AG20443 (cell line): ENCODE measurements at places on chromosomes 1 and 21.
A peak's percentile ranks its signal among the peaks of the same experiment; 100 is the strongest.

DNA sequence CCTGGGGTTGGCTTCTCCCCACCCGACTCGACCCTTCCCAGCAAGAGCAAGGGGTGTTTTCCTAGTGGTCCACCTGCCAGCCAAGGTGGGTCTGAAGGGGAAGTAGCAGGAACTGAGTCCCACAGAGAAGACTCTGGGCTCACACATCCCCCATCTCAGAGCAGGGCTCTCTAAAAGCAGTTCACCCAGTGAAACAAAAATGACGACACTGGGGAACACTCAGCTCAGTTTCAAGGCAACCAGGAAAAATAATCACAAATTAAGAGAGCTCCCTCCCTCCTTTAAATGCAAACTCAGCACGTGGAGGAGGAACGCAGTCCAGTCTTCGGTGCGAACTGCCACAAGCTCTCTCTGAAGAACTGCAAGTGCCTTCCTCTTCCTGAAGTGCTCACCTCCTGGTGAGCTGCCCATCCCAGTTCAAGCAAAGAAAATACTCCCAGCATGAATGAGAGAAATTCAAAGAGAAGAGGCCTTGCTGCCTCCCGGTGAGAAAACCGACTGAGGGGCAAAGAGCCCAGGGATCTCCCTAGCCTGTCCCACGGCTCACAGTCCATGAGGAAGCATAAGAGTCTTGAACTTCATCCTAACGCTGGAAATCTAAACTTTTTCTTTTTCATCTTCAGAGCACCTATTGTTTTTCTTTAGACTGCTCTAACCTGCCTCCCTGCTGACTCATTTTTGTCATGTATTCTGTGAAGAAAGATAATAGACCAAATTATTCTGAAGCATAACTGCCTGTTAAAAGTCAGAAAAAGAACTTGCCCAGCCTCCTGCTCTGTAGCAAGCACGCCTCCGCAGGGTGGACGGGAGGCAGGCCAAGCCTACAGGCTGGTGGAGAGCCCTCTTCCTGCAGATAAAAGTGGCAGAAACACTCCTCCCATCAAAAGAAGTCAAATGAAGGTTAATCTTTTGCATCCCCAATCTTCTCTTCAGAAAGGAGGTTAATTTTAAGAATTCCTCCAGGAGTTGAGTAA is 281.4 kb downstream of the HHIPL2 start:
- no peak for DNase-seq

DNA sequence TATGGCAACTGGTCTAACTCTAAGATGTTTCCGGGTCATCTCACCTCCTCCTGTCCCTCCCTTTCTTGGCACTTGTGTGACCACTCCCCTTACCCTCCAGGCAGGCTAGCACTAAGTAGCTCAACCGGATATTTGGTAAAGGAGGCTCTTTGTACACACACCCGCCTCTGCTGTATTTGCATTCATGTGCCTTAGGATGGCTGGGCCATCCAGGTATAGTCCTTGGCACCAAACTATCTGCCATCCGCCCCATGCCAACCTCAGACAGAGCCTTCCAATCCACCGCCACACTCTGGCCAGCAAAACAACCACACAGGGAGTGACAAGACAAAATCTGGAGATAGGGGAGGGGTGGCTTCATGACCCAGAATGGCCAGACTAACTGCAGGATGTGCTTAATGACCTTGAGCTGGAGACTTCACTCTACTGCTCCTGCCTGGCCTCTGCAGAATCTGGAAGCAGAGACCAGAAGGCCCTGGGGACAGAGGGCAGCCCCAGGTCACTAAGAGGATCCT is 59.5 kb downstream of the CDK18 start:
- no peak for DNase-seq

DNA sequence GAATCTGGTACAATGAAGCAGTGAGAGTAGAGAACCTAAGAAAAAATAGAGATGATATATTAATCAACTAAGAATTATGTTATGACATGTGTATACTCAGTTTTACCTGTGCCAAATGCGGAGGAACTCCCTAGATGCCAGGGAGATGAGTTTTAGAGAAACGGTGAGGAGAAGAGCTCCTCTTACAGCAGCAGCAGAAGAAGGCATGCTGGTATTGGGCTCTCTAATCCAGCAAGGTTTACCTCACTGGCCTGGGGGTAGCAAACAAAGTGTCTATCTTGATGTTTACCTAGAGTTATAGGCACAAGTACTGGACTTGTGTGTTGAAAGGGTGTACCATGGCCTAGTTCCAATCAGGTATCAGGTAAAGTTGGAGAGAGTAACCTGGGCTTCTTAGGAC is 28.9 kb upstream of the DEPDC1 start:
- DNase-seq: no peak

GRCh38 chr1:225481738-225482137 is 53.9 kb upstream of the LBR start:
- no peak for DNase-seq

DNA sequence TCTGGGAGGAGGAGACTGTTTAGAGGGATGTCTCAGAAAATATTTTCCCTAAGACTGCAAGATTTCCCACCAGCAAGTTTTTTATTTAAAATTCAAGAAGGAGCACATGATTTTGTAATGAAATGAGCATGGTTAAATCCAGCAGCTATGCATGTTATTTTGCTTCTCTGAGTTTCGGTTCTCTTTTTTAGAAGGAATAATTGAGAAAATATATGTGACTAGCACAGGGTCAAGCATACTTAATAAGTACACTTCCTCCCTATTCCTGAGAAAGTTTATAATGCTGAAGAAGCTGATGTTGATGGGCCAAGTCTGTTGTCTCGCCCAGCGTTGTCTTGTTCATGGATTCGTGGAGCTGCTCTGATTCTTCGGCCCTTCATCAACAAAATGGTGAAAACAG is 51.2 kb downstream of the EXO1 start:
- DNase-seq: no peak

DNA sequence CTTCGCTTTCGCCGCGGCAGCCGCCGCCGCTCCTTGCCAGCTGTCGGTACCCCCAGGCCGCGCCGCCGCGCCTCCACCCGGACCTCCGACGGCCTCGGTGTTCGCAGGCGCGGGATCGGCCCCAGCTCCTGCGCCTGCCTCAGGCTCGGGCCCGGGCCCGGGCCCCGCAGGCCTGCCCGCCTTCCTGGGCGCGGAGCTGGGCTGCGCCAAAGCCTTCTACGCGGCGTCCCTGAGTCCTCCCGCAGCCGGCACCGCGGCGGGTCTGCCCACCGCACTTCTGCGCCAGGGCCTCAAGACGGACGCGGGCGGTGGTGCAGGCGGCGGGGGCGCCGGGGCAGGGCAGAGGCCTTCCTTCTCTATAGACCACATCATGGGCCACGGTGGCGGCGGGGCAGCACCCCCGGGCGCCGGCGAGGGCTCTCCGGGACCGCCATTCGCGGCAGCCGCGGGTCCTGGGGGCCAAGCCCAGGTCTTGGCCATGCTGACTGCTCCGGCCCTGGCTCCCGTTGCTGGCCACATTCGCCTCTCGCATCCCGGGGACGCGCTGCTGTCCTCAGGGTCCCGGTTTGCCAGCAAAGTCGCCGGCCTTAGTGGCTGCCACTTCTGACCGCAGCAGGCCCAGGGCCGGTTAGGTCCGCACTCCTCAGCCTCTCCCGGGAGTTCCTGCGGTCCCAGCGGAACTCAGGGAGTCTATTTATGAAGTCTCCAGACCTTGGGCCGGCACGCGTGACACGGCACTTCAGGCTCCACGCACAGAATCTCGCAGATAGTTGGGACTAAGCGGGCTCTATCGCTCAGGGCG is 1.4 kb downstream of the FOXD2 start:
- DNase-seq: no peak

DNA sequence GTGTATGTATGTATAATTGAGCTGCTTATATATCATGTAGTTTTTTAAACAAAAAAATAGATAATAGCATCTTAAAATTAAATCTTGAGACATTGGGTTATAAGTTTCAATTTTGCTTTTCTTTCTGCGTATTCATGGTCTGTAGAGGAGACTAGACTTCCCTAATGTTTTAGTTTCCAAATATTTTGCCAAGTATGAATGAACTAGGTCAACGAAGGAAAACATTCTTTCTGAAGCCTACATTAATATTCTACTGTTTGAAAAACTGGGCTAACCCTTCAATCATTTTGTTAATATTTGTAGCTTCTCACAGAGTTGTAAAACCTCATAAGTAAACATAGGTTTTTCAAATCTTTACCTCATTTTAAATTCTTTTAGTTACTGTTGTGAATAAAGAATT is 592.7 kb downstream of the USP25 start:
- no peak for DNase-seq

- DNase-seq: no peak
Measured at GRCh38 chr1:213138391-213138790, 87.3 kb downstream of the RPS6KC1 start.

DNA sequence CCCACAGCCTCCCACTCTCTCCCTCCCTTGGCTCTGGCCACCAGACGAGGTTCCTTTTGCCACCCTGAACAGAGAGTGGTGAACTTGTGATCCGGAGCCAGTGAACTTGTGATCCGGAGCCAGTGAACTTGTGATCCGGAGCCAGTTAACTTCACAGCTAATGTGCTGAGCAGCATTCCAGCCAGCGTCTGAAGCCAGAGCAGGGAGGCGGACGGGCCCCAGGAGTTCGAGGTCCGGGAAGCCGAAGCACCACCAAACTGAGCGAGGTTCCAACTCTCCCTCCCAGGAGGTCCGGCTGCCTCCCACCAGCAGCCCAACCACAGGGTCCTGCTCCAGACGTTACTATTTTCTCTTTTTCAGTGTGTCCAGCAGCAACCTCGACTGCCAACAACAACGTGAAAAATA is 85.8 kb downstream of the SYF2 start:
- DNase-seq: no peak

- DNase-seq: no peak
Measured at GRCh38 chr21:30981403-30981802, 56.9 kb downstream of the KRTAP19-8 start.

DNA sequence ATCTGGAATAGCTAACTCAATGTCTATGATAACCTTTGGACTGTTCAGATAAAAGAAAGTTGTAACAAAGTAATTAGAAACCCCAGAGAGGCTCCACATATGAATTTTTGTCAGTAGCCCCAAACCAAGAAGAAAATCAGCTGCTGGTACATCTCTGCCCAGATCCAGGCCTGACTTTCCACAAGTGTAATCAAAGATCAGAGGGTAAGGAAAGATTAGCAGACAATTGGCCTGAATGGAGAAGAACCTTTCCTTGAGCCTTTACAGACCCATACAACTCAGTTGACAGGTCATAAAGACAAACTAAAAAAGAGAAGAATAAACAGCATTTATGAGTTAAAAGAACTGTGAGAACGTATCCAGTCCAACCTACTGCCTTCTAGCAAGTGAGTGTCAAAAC is 366.7 kb upstream of the PKN2 start:
- DNase-seq: no peak

DNA sequence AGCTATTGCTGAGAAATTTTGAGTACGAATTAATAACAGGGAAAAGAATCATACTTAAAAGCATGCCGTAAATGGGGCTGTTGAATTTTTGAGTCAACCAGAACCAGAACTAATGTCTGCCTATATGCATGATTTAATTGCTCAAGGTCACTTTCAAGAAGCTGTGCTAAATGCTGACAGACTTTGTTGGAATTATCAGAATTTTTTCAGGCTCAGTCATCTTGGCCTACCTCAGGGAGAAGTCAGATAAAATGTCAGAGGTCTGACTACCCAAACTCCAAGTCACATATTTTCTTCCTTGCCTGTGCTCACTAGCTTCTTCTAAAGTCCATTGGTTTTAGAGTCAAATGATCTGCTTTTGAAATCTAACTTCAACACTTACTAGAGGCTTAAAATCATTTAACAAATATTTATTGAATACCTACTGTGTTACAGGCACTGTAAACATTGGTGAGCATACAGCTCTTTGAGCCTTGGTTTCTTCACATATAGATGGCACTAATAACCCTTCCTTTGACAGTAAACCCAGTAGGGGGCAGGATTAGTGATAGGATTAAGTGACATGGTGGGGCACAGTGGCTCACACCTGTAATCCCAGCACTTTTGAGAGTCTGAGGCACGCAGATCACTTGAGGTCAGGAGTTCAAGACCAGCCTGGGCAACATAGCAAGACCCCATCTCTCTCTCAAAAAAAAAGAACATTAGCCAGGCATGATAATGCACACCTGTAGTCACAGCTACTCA is 121.2 kb upstream of the SLC44A3 start:
- peak; percentile 65 for DNase-seq

DNA sequence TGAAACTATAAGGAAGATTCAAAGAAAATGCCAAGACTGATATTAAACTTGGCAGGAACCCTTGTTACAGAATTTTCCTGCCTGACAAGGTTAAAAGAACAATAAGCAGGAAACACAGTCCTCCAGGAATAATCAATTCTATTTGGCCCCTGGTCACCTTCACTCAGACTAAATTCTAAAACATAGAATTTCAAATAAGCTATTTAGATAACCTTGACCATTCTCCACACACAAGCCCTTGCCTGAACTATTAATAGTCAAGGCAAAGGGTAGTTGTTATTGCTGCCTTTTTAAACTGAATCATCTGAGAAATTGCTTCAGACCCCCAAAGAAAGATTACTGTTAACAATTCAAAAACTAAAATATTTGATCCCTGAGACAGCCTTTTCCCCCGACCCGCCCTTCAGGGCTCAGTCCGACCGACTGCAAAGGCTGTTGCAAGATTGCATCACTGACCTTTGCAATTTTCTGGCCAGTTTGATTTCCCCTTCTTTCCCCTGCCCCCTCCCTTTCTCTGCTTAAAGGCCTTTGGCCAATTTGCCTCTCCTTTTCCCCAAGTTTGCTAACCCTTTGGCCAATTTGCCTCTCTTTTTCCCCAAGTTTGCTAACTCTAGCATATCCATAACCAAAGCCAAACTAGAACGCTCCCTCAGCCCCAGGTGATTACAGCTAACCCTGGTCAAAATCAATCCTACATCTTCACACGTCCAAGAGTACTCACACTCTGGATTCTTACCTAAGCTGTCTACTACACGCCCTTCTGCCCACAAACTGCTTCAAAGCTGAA is 1.4 kb upstream of the G0S2 start:
- no peak for DNase-seq

DNA sequence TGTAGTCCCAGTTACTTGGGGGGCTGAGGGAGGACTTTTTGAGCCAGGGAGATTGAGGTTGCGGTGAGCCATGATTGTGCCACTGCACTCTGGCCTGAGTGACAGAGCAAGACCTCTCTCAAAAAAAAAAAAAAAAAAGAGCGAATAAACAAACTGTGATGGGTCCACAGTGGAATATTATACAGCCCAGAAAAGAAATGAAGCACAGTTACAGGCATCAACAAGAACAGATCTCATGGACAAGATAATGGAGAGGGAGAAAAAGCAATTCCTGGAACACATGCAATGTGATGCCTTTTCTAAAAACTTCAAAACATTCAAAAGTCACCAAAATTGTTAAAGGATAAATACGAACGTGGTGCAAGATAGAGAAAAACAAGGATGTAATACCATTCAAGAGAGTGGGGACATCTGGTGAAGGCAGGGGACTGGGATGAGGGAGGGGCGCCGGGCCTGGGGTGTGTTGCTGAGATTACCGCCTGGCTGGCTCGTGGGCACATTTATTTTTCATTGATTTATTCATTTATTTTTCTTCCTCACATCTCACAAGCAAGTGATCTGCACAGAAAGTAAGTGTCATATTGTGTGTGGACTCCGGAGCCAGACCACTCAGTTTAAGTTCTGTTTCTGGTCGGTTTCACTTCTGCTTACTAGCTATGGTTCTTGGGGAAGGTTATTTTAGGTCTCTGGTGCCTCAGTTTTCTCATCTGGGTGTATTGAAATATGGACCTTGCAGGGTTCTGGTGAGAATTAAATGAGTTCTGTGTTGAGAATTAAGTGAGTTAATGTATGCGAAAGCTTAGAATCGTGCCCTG is 30.1 kb downstream of the ABCG1 start:
- no peak for DNase-seq
